Activated CD4-positive, alpha-beta T cell treated with anti-CD3 and anti-CD28 coated beads, Interleukin-2, amount 10 ng/mL, durations not matched to agents 24 days and 14 days (primary cell): ENCODE measurements at places on chromosomes 12 and 14.

DNA sequence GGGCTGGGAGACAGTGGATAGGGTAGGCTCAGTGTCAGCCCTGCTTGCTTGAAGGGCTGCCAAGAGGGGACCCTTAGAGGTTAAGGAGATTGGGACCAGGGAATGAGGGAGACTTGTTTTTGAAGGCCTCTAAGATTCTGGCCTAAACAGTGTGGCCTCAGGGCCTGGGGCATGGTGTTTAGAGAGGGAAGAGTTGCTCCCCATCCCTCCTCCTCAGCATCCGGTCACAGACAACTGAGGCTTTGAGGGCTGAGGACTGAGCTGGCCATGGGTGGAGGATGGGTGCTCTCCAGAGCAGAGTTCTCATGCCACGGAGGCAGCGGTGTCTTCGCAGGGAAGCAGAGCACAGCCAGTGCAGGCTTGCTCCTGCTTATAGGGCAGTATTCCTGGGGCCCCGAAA lies 49.4 kb downstream of the KRT80 start:
- DNase-seq, result no peak

DNA sequence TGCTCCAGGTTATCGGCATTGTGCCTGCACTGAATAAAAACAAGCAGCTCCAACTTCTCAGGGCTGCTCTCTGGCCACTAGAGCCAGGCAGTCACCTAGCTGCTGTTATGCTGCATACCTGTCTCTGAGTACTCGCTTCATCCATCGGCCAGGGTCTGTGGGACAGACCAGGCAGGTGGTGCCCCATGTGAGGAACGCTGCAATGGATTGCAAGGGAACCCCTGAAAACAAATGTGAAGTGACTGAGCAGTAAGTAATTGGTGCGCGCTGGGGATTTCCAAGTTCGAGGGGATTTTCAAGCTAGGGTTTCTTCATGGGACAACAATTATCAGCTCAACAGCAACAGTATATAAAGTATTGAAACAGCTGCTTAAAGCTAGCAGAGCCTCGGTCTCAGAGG lies 965.3 kb downstream of the AACS start:
- no peak for DNase-seq

GRCh38 chr12:3130057-3130830 lies 53.1 kb downstream of the TSPAN9 start:
- DNase-seq, result no peak

DNA sequence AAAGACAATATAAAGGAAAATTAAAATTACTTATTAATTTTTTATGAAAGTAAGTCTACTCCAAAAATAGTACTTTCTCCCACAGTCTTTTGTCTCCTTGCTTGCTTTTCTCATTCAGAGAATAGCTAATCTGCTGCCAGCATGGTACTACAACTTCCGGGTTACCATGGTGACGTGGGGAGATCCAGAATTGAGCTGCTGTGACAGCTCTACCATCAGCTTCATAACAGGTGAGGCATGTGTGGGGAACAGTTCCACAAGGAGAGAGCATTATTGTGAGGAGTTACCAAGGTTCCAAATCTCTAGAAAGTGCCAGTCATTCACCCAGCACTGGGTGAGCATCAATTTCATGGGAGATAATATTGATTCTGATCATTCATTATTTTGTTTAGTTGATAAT lies 197.8 kb downstream of the PTPRO start:
- DNase-seq, result no peak

GRCh38 chr12:946212-946611 lies 3.3 kb downstream of the RAD52 start:
- DNase-seq, result no peak

DNA sequence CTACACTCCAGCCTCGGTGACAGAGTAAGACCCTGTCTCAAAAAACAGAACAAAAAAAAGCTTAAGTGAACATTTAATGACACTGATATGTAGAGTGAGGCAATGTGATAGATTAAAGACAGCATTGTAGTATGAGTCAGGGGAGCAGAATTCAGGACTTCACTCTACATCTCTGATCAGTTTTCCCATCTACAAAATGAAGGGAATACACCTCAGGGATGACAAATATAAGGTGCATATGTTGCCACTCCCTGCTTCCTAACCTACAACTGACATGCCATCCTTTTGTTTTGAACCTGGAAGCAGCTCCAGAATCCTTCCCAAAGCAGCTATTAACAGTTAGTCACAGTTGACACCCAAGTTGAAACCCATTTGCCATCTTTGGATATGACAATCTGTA lies 30.9 kb upstream of the STRN3 start:
- DNase-seq, result no peak

GRCh38 chr14:50943261-50943942 lies 881 bp downstream of the PYGL start:
- peak; percentile 59 for DNase-seq

GRCh38 chr12:1692226-1692625 lies 1.4 kb downstream of the ADIPOR2 start:
- DNase-seq, result no peak

- DNase-seq, result no peak
Observed at GRCh38 chr14:34350903-34351302, 111.1 kb downstream of the SPTSSA start.

- DNase-seq, result peak; percentile 84
Observed at GRCh38 chr12:98725476-98726247, 80.6 kb downstream of the APAF1 start.
